IPS-NIHi11 (cell line): ENCODE measurements at places on chromosomes 3 and 15.
A peak's percentile ranks its signal among the peaks of the same experiment; 100 is the strongest.

DNA sequence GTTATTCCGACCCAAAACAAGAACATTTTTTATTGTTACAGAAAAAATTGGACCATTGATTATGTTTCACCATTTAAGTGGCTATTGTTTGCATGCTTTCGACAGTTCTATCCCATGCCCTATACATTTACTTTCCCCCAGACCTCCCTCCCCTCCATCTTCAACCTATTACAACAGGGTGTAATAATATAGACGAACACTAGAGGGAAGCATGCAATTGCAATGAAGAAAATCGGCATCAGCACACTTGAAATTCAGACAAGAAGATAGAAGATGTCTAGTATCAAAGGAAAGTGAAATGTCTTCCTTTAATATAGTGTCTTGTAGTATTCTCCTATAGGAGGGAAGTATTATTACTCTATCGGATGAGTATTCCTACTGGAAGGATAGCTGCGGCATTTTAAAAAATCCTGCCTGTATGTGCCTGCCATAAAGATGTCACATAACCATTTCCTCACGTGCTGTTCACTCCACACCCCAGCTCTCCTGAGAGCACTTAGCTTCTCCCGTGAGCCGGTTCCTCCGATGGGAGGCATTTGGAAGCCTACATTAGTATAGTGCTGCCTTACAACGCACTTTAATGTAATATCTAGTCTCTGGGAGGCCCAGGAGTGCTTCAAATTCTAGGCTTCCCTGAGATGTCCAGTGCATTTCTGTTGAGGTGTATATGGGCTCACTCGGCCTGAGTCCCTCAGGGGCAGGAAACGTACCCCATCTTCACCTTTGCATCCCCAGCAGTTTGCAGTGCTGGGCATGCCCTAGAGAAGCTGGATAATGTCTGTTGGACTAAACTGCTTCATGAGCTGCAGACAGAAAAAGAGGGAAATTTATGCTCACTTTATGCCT, 17.8 kb upstream of the ERICH6 start:
- DNase-seq = peak; percentile 83

DNA sequence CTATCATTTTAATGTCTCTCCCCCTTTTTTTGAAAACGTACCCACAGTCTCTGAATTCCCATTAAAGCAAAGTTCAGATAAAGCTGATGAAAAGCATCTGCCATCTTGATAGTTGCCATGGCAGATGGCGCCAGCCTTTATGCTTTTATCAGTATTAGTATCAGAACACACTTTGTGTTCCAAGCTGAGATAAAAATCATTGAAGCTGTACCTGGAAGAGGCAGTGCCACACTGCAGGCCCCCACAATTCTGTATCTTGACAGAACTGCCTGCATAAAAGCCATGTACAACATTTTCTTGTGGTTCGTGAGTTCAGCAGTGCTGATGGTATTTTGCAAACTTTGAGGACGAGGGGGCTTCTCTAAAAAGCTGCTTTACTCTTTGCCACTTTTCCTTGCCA, 311.7 kb downstream of the SATB1 start:
- no peak for DNase-seq

- no peak for DNase-seq
These were observed 233.3 kb downstream of the RBMS3 start for GRCh38 chr3:29514170-29514569.

DNA sequence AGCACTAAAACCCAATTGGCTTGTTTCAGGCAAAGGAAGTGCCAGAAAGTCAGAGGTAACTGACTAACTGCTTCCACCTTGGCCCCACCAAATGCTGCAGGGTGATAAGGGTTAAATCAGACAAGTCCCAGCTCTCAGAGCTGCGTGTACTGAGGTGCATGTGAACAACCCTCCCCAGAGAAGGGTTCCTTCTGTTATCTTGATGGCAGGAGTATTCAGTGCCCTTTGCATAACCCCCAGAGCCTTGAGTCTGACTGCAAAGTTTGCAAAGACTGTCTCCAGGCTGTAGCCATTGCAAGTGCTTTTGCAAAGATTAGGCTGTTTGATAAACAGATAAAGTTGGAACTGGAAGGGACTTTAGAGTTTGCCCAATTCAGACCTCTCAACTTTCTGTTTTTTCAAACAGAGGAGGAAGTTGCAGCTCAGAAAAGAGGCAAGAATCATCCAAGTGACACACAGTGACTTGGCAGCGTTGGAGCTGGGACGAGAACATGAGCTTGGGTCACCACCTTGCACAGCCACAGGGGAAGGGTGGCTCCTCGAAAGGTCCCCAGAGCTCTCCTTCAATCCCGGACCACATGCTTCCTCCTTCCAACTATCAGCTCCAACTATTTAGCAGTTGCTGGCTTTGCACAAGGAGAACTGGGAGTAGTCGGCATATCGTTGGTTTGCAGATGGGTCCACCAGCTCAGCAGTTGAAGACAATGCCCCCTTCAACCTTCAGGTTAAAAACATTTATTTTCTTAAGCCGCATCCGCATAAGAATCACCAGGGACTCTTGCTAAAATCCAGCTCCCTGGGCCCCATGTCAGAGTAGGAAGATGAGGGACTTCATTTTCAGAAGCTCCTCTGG, 224.8 kb upstream of the HES1 start:
- DNase-seq = no peak

GRCh38 chr3:127073941-127074820, 91.3 kb downstream of the PLXNA1 start:
- no peak for DNase-seq

DNA sequence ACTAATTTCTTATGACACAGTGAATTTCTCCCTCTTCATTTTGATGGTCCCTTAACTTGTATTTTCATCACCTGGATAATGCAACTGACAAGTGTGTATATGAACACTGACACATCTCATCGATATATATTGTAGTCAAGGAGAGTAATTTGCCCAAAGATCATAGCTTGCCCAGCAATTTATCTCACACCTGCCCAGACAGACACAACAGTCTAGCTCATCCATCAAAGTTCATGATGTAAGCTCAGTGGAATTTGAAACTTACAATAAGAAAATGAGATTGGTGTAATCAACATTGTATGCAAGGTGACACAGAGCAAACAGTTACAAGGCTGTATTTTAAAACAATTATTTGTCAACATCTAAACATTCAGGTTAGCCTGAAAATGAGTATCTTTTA, 805.8 kb downstream of the NAALADL2 start:
- no peak for DNase-seq

- DNase-seq = no peak
These were observed 34.4 kb upstream of the SLCO2A1 start for GRCh38 chr3:134064081-134064480.

DNA sequence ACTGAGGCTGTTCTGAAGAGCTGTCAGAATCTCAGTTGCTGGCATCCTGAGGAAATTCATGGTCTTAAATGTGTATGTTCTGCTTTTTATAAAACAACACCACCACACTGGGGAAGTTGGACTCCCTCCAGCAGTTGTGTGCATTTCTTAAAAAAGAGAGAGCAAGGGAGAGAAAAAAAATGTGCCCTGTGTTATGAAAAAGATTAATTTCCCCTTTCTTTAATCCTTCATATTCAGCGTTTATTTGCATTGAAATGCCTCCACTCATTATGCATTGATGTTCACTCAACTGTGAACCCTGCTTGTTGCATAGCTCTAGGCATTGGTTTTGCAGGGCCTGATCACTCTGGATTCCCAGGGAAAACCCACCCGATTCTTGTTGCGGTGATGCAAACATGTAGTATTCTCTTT, 4.4 kb upstream of the ZNF609 start:
- DNase-seq = no peak

- no peak for DNase-seq
These were observed 100.8 kb upstream of the LIPC start for GRCh38 chr15:58330741-58331559.

- no peak for DNase-seq
These were observed at the start of gene UBA7 for GRCh38 chr3:49813497-49814174. Gene UBA7, minus strand, starts transcription at chr3:49813953. Its CDS starts 166 bp downstream, at chr3:49813787.

GRCh38 chr15:39411102-39411989, 169.5 kb upstream of the THBS1 start:
- DNase-seq = no peak

DNA sequence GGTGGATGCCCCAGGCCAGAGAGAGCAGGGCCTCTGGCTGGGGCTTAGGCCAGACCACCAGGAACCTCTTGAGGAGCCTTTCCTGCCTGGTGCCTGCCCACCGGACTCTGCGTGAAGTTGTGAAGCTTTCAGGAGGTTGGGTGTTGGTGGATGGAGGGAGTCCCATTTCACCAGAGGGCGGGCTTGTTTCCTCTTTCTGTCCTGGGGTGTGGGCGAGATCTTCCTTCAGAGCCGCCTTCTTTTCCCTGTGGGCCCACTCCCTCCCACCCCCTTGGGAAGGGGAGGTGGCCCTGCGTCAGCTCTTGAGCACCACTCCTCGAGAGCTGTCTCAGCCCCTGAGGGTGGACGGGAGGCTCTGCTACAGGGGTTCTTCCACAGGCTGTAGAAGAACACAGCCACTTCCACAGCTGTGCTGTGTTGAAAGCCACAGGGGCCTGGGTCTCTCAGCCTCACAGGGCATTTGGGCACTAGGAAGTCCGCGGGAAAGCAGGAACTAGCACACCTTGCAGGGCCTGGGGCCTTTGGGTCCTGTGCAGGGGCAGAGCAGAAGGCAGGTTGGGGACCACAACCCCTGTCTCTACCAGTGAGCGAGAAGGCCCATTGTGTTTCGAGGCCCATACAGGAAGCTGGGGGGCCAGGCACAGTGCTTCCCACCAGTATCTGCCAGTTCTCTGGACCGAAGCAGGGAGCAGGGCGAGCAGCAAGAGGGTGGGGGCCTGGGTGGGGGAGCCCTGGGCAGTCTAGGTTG, 2.1 kb downstream of the AMIGO3 start:
- DNase-seq = no peak

DNA sequence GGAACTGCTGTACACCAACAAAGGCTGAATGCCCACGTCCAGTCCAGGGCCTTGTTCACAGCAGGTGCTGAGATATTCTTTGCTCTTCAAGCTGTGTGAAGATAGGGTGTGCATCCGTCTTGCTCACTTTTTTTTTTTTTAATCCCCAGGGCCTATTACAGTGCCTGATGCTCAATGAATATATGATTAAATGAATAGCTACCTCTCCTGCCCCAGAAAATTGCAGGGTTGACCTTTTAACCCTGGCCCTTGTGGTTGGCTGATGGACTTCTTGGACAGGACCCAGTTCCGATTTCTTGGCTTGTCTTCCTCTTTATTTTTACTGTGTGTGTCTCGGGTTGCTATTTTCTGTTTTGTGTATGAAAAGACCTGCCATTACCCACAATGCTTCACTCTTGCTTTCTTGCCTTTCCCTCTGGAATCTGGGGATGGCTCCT, 2.9 kb upstream of the FYTTD1 start:
- no peak for DNase-seq
